Fibroblast of the conjunctiva (primary cell): ENCODE measurements at places on chromosomes 5 and 9.

DNA sequence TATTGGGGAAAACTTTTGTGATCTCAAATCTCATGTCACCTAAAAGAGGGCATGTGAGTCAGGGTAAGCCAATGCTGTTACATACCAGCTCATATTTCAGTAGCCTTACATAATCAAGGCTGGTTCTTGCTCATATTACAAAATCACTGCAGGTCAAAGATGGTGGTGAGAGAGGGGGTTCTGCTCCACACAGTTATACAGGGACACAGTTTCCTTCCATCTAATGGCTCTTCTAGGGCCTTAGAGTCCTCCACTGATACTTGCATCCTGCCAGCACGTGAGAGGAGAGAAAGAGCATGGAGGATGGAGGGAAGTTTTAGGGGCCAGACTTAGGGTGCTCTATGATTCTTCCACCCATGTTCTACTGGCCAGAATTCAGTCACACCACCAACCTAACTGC, 130.0 kb downstream of the LIFR start:
- DNase-seq, result no peak

DNA sequence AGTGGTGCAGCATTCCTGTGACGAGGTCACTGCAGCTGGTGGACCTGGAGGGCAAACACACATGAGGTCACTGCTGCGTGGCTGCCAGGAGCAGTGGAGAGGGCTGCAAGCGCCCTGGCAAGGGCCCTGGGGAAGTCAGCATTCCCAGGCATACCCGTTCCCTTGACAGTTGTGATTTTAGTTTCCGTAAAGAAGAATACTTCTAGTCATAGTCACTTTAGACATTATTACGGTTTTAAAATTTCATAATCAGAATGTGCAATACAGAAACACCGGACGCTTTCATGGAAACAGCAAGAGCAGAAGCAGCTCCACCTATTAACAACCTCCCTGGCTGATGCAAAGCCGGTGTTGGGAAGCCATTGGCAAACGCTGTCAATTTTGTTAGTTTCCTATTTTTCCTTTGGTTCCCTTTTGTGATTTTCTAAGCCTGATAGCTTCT, 129.8 kb downstream of the GADD45G start:
- DNase-seq, result no peak

GRCh38 chr9:136036848-136037247, 58.2 kb downstream of the NACC2 start:
- no peak for DNase-seq

GRCh38 chr9:374736-375135, 160.1 kb downstream of the DOCK8 start:
- no peak for DNase-seq

- no peak for DNase-seq
Observed at GRCh38 chr9:126682928-126683697, 69.4 kb downstream of the LMX1B start.

DNA sequence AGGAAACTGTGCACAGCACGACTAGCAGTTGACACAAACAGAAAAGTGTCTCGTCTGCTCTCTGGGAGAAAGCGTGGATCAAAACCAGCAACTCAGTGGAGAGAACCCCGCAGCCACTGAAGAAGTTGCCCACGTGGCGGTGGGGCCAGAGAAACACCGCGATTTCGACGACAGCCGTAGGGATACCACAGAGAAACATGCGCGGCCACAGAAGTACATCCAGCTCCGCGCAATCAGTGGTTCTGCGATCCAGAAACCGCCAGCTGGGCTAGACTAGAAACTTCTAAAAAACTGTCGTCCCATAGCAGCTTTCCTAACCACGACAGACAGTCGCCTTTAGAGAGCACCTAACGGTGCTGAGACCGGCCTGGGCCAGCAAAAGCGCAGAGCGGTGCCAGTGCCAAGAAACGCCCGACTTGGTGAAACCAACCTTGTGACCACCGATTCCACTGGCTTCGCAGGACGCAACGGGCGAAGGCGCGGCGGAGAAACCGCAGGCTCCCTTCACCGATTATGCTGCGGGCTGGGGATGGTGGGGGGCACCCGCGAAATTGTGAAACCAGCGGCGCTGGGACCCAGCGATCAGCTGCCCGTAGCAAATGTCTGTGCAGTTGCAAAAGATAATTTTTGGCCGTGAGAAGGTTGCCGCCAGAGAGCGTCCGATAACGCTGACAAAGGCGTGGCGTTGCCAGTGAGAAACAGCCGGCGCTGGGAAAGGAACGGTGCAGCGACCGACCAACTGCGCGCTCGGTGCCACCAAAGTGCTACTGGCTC, 2.7 kb upstream of the ANXA2R start:
- DNase-seq, result no peak

DNA sequence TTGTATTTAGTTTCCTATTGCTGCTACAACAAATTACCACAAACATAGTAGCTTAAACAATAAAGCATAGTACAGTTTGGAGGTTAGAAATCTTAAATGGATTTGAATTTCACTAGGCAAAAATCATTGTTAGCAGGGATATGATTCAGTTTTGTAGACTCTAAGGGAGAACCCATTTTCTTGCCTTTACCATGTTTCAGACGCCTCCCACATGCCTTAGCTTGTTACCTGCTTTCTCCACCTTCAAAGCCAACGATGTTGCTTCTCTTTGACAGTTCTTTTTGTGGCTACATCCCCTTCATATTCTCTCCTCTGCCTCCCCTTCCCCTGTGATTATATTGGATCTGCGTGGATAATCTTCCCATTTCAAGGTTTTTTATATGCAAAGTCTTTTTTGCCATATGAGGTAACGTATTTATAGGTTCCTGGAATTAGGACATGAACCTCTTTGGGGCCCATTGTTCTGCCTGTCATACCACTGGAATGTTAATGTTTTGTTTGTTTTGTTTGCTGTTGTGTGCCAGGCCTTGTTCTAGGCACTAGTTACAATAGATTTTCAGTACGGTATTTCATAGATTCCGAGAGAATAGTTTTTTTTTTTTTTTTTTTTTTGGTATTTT, 54.1 kb downstream of the UHRF2 start:
- DNase-seq, result no peak

DNA sequence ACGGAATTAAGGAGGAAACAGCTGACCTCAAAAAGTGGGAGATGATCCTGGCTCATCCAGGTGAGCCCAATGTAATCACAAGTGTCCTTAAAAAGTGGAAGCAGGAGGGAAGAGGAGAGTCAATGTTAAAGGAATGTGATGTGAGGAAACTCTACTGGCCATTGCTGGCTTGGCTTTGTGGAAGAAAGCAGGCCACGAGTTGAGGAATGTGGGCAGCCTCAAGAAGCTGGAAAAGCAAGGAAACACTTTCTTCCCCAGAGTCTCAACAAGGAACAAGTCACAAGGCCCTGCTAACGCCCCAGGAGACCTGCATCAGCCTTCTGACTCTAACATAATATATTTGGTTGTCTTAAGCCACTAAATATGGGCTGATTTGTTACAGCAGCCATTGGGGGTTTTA, 252.8 kb downstream of the PSAT1 start:
- no peak for DNase-seq

DNA sequence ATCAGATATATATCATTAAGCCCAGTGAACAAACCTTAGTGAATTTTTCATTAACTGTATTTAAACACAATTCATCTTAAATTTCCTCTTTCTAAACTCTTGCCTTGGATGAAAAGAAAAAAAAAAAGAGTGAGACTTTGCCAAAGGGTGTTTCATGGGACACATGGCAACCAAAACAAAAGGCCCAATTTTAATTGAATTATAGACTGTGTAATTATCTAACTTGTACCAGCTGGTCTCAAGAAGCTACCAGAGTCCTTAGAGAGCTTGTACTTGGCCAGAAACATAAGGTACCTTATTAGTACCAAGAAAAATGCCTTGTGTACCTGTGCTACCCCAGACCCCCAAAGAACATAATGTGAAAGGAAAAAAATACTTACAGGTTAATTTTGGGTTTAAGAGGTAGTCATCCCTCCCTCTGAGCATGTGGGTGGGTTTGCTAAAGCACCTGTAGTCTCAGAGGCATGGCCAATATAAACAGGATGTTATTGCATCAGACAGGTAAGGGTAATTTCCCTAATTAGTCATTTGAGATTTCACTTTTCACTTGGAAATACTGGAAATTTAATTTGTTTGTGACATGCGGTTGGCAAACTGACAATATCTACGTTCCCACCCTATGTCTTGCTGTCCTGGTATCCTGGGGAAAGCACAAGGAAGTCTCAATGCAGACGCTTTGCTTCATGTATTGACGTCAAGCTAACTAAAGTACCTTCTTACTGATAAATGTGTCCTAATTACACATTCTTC, 90.1 kb downstream of the SNCAIP start:
- no peak for DNase-seq

DNA sequence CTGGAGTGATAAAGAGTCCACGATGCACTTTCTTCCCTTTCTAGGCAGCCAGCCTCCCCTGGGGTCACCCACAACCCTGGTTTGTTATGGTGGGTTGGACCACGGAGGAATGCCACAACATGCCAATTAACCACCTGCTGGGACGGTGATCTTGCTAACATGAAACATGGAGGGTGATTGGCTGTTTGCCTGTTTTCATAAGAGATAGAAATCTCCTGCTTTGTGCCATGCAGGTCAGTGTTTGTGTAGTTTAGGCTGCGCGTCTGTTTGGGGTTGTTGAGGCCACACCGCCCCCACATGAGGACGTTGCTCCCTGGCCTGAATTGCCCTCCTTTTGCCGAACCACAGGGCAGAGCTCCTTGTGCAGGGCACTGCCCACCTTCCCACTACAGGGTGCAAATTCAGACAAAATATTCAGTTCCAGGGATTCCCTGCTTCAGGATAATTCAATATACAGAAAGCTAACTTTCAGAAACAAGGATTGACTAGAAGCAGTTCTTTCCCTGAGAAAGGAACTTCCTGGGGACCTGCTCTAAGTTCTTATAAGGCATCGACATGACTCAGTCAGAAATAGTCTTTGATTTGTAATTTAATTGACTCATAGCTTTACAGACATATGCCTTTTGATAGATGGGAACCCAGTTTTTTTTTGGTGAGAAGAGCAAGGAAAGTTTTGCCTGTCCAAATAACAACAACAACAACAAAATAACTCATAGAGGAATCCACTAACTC, 427.6 kb downstream of the GADD45G start:
- no peak for DNase-seq

DNA sequence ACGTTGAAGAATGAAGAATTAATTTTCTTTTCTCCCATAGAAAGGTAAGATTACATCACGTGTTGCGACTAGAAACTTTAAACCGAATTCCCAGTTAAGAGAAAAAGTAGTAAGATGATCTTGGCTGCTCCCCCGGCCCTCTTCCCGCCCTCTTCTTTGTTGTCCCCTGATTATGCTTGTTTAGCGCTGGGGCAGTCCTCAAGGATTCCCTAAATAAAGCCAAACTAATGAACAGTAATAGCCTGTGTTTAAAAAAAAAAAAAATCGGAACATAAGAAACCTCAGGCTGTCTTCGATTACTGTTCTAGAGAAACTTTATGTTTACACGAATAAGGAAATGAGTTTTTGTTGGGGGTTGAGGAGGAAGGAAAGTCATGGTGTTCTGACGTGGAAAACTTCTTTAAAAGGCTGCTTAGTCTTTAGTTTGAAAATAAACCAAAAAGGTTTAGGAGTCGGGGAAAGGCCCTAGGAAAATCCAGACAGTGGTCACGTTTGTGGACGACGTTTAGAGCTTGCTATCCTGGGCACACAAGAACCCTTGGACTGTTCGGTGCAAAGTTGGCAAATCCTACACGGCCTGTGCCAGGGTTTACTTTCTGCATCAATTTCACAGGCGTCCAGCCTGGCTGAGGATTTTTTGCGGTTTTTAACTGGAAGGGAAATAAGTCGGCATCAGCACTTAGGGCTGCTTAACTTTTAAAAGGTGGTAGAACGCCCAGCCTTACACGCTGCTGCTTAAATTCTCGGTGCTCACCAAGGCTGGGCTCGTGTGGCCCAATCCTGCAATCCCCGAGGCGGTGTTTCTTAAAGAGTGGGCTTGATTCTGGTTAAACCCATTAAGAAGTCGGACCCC, 1.1 kb upstream of the MAT2B start:
- DNase-seq, result no peak

GRCh38 chr5:137822158-137822764, 45.4 kb upstream of the MYOT start:
- no peak for DNase-seq

GRCh38 chr5:56314529-56314928, 81.4 kb upstream of the ANKRD55 start:
- no peak for DNase-seq

- peak; percentile 72 for DNase-seq
Observed at GRCh38 chr5:54700986-54701578, 183.5 kb downstream of the SNX18 start.

GRCh38 chr5:62708481-62709325, 130.1 kb downstream of the LRRC70 start:
- DNase-seq, result no peak

GRCh38 chr9:8188723-8189407, 389.3 kb upstream of the DMAC1 start:
- no peak for DNase-seq

DNA sequence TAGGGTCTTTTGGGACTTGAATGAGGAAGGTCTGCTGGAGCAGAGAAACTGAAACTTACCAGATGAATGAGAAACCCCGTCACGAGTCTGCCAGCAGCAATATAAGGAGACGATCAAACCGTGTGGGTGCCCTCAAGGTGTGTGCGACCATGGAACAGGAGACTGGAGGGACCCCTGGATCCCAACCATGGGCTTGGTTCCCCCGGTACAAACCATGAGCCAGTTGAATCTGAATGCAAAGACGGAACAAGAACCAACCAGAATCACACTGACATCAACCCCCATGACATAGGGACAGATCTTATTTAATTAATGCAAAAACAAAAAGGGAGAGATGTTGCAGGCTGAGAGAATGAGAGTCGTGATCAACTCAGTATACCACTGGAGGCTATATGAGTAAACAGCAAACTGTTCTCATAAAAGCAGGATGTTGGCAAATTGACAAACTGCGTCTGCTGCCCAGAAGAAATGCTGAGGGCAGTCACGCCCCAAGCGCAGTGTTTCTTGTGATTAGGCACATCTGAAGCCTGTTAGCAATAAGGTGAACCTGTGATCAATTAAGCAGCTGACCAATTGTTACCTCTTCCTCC, 475.5 kb upstream of the ACO1 start:
- no peak for DNase-seq

DNA sequence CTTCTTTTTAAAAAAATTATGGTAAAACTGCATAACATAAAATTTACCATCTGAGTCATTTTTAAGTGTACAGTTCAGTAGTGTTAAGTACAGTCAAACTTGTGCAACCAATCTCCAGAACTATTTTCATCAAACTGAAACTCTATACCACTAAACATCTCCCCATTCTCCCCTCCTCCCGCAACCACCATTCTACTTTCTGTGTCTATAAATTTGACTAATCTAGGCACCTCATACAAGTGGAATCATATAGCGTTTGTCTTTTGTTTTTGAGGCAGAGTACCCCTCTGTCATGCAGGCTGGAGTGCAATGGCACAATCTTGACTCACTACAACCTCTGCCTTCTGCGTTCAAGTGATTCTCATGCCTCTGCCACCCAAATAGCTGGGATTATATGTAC, 24.0 kb upstream of the EBF1 start:
- no peak for DNase-seq

- no peak for DNase-seq
Observed at GRCh38 chr5:111706345-111706744, 50.6 kb downstream of the NREP start.

- no peak for DNase-seq
Observed at GRCh38 chr5:90301248-90301647, 108.3 kb downstream of the CETN3 start.
